Smooth muscle cell of the brain vasculature (primary cell): ENCODE measurements at places on chromosomes 7 and 10.

- DNase-seq: no peak
Observed at GRCh38 chr7:10815546-10815945, 158.1 kb upstream of the PHF14 start.

DNA sequence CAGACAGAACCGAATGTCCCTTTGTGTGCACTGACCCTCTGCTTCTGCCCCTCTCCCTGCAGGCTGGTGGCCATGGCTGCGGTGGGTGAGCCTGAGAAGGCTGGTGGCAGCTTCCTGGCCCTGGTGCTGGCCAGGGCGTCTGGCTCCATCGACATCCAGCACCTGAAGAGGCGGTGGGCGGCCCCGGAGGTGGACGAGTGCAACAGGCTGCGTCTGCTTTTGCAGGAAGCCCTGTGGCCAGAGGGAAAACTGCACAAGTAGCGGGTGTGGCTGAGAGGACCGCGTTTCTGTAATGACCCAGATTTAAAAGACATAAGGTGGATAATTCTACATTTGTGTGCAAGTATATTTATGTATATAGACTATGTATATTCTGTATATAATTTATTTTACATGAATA, 89.2 kb downstream of the DYNC2I1 start:
- no peak for DNase-seq

DNA sequence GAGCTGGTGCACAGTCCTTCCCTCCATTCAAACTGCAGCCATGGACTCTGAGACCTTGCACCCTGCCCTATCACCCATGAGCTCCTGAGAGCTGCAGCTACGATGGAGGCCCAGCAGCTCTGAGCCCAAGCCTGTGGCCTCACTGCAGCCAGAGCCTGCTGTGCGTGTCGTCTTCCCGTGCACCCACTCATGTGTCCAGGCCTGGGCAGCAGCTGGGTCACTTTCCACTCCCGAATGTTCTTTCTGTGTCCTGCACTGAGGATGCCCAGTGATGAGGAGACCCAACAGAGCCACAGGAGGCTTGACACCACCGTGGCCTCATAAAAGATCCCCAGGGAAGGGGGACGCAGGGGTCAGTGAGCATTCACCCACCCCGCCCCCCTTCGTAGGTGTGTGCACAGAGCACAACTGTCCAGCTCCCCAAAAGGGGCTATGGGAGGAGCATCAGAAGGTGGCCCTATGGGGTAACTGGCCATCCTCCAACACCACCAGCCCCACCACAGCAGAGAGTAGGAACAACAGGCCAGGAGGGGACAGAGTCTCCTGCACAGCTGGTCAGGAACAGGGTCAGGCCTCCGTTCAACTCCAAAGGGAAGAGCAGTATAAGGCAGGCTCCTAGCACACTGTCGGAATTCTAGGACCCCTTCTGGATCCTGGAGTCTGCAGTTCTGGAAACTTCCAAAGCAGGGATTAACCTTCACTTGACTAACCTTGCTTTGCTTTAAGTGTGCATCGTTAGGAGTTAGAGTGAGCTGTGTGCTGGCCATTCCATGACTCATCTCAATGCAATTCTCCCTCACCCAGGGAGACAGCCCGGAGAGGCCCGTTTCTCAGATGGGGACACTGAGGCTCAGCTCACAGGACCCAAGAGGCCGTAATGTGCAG, 52.6 kb downstream of the RASGEF1A start:
- no peak for DNase-seq

- DNase-seq: no peak
Observed at GRCh38 chr7:91554883-91555282, 290.6 kb downstream of the FZD1 start.

DNA sequence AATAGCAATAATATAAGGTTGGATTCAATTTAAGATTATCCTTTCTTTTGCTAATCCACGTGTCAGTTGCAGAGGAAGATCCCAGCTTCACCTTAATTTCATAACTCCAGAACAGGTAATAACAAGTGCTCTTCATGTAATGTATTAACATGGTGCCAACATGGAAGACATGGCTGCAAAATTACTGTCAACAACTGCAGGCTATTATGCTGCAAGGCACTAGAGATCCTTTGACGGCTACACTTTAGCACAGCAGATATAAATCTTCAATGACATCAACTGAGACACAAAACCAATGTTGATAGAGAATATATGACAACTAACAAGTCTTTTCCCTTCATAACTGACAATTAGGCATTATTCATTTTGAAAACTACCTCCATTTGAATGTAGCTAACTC, 96.1 kb downstream of the RNF133 start:
- no peak for DNase-seq

- DNase-seq: peak; percentile 23
Observed at GRCh38 chr7:111029574-111030251, 61.2 kb upstream of the LRRN3 start.

DNA sequence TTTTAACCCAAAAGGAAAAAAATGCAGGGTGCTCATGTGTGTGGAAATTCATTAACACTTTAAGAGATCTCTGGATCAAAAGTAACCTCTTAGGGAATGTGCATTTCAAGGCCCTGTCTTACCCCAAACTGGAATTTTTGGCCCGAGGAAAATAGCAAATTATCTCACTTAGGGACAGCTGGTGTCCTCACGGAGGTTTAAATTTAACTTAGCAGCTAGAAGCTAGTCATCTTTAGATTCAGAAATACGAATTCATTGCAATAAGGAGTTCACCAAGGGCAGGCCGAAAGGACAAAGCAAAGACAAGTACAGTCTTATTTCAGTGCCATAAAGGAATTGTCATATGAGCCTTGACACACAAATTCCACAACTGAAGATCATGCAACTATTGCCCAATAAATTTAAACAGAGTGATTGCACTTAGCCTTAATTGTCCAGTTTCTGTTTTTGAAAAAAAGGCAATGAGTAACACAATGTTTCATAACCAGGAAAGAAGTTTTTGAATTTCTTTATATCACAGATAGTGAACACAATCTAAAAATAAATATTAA, 22.4 kb upstream of the SEMA3C start:
- DNase-seq: no peak

DNA sequence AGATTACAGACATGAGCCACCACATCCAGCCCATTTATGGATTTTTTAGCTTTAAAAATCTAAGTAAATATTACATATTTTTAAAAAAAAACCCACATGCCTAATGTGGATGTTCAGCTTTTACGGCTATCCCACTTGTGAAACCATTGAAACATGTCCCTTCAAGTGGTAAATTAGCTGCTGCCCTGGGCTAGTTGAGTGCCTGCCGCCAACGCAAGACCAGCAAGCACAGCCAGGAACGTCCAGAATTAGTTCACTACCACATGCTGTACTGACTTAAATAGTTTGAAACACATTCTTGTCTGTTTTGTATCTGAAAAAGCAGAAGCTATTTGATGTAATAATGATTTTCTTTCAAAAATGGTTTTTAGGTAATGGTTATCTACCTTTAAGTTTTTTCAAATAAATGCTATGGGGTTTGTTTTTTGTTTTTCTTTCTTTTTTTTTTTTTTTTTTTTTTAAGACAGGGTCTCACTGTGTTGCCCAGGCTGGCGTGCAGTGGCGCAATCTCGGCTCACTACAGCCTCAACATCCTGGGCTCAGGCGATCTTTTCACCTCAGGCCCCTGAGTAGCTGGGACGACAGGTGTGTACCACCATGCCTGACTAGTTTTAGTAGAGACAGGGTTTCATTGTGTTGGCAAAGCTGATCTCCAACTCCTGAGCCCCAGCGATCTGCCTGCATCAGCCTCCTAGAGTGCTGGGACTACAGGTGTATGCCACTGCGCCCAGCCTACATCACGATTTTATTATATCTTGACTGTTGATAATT, 57.0 kb downstream of the KLRG2 start:
- DNase-seq: no peak

GRCh38 chr10:48594371-48594770, 10.5 kb downstream of the ARHGAP22 start:
- no peak for DNase-seq

DNA sequence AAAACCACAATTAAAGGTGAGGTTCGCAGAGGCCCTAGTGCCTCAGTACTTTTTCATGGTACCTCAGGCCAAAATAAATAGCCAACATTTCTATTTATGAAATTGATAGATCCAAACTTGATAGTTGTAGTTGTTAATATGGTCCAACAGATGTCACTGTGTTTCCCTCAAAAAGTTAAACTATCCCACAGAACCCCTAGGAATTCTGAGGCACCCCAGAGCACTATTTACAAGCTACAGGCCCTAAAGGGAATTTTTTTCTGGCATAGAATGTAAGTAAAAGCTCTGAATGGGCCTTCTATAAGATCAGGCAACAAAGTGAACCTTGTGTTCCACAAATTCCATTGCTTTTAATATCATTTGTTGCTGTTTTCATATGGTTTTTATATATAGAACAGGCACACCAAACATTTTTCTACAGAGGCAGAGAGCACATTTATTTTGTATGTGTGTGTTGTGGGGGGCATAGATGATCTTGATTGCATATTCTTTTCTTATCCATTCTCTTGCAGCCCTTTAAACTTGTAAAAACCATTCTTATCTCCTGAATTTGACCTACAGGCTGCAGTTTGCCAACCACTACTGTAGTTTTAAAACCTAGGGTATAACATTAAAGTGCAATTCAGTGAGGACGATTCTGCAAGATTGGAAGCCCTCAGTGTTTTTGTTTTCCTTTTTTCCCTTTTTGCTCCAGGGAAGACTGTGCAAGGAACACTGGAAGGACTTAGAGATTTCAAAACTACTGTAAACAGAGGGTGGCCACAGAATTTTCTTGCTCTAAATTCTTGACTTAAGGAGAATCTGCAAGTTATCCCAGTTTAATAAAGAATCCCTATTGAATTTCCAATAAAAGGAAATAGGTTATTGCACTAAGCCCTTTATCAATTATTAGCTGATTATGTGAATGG, 3.5 kb upstream of the ARL4A start:
- no peak for DNase-seq

GRCh38 chr10:26205223-26205622, 11.4 kb upstream of the GAD2 start:
- no peak for DNase-seq

DNA sequence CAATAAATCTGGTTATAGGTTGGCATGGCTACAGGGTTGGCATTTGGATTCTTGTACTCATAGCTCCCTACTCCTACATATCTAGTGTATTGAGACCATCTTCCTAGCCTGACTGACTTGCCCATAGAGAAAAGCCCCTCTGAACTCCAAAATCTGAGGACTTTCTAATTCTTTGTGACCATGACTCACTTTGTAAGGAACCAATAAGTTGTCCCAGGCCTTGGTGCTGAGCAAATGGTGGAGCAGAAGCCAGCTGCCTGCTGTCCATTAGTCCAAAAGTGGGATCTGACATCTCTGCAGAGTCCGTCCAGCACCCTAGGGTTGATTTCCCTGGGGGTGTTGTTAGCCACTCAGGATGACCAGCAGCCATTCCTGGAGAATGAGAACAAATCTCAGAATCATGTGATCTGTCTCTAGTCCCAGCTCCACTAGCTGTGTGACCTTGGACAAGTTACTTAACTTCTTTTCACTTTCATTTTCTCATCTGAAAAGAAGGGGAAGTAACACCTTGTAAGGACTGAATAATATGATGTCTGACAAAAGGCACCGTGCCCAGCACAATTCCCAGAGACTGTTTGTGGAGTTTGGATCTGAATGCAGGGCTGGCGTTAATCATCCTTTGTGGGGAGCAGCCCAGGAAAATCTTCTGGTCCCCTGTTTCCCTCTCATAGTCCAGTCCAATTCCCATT, 44.1 kb downstream of the MTURN start:
- no peak for DNase-seq

- DNase-seq: no peak
Observed at GRCh38 chr10:113947184-113948041, 93.0 kb downstream of the NHLRC2 start.

DNA sequence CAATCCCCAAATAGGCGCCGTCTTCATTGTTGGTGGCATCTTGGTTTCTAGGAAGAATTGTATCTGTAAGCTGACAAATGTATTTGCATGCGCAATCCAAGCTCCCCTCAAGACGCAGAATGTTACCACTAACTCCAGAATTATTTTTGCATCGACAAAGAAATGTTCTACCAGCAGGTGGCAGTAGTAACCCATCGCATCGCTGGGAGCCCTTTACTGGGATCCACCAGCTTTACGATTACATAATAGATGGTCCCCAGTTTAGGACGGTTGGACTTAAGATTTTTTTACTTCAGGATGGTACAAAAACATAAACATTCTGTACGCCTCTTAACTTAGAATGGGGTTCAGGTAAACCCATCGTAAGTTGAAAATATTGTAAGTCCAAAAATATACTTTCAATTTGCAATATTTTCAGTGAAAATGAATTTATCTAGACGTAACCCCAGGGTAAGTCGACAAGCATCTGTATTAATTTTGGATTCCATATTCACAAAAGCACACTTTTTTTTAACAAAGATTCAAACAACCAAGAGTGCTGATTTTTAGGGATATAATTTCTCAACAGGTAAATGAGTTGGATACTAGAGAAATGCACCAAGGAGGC, 114.0 kb upstream of the COBL start:
- peak; percentile 10 for DNase-seq

DNA sequence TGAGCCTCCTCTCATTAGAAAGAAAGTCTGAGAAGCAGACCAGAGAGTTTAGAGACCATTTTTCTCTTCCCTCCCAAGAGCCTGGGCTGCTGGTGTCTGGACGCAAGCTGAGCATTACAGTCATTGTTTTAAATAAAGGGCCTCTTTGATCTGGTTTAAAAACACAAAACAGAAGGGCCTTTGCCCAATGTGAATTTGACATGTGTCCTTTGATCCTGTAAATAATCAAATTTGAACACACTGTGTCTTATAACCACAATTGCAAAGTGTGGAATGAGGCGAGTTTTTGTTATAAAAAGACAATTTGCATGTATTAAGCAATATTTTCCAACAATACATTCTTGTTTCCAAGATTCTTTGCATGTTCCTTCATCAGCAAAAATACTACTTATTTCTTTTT, 158.5 kb downstream of the C7orf25 start:
- no peak for DNase-seq

- DNase-seq: no peak
Observed at GRCh38 chr10:31431021-31431420, 112.0 kb downstream of the ZEB1 start.

DNA sequence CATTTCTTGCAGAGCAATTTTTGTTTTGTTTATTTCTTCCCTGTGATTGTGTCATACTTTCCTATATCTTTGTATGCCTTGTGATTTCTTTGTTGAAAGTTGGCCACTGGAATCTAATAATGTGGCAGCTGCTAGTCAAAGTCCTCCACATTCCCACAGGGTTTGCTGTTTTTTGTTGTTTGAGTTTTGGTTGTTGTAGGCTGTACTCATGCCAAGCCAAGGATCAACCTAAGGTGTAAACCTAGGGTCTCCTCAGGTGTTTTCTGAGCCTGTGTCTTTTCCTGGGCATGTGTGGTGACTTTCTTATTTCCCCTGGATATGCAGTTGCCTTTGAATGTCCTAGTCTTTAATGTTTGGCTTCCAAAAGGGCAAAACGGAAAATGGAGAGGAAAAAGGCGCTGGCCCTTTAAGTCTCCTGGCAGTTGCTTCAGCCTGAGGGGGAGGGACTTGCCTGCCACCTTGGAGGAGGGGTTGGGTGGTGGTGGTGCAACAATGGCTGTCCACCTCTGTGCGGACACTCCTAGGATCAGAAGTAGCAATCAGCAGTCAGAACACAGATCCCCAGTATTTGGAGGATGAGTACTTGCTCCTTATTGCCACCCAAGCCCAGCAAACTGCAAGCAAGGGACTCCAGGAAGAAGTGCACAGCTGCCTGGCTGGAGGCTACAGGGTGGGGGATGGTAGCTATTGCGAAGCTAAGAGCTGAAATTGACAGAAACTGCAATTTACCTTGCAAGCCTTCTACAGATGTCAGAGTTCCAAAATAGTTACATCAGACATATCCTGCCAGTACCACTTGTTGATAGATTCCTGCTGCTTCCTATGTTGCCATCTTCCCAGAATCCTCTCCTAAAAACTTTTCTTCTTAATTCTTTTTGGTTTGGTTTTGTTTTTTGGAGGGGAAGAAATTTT, 5.6 kb upstream of the ZNF518A start:
- peak; percentile 7 for DNase-seq
